T-cell (primary cell): ENCODE measurements at places on chromosomes 5 and 9.

- no peak for DNase-seq
These were observed 92.4 kb downstream of the UNC13B start for GRCh38 chr9:35254237-35254636.

GRCh38 chr9:134322781-134323241 lies 3.4 kb upstream of the RXRA start:
- DNase-seq = no peak

DNA sequence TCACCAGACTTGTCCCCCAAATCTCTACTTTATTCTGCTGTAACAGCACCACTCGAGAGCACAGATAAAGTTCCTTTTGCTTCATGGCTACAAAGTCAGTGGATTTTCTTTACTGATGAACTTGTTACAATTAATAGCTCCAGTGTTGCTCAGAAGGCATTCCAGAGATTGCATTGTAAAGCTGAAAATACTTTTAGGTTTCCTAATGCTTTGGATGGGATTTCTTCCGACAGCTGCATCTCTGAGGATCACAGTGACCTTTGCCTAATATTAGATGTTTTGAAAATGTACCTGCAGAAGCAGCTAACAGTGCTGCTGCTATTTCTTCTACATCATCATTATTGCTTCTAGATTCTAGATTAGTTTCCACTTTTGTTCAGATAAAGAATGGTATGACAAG lies 58.8 kb upstream of the TMEM171 start:
- no peak for DNase-seq

GRCh38 chr9:27261517-27262211 lies 35.3 kb downstream of the EQTN start:
- no peak for DNase-seq

GRCh38 chr5:179168664-179169063 lies 108.5 kb downstream of the ZNF354C start:
- no peak for DNase-seq

DNA sequence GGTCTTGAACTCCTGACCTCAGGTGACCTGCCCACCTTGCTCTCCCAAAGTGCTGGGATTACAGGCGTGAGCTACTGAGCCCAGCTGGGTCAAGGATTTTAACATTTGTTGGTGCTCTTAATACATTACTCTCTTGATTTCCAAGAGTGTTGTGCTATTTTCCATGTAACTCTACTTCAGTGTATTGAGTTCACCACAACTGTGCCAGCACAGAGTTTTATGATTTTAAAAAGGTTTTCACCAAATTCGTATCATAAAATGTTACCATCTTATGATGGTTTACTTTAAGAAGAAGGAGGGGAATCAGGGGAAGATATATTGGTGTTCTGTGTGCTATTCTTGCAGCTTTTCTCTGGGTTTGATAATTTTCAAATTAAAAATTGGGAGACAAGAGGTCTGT lies 6.6 kb upstream of the ADGRD2 start:
- DNase-seq = no peak

- no peak for DNase-seq
These were observed 11.3 kb upstream of the ADRB2 start for GRCh38 chr5:148815086-148815485.

DNA sequence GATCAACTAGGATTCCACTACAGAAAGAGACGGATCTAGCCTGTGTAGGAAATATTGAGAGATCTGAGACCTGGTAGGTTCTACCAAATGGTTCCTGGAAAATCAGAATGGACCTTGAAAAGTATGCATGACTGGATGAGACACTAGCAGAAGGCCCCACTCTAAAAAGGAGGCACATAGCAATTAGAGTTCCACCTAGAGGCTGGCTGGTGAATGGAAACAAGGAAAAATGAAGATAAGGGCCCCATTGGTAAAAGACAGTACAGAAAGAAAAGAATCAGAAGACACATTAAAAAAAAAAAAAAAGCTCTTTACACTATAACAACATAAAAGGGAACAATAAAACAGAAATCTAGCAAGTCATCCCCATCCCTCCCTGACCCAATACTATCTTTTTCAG lies 518.5 kb downstream of the NR2F1-AS1 start:
- no peak for DNase-seq

DNA sequence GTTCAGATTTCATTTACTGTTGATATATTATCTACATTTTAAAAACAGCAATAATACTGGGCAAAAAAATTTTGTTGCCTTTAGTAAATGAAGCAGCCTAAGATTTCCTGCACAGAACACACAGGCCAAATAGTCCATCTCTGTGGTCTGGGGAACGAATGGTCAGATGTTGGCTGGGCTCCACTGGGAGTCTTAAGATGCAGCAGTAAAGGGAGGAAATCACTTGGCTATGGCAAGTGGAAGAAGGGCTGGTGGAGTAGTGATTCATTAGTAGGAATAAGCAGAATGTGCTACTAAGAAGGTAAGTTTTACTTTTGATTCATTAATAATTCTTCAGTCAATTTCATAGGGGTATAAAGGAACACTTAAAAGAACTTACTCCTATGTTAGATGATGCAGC lies 91.1 kb upstream of the ARRDC3 start:
- no peak for DNase-seq

GRCh38 chr5:124923131-124923530 lies 176.7 kb upstream of the ZNF608 start:
- no peak for DNase-seq

GRCh38 chr9:73210886-73211666 lies 59.4 kb downstream of the ANXA1 start:
- no peak for DNase-seq

DNA sequence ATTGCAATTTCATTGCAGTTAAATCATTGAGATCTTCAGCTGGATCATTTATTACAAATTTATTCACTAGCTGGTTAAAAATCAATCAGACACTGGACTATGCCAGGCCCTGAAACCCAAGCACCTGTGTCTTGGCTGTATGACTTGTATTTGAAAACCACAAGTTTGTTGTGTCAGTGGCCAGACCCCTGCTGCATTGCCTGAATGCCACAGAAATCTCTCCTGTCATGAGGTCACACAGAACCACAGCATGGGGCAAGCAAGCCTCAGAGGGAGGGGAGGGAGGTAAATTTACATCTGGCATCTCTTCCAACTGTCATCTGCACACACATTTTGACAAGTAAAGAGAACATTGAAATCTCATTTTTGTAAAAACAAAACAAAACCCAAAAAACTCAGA lies 90.0 kb downstream of the ARRDC3 start:
- DNase-seq = no peak

DNA sequence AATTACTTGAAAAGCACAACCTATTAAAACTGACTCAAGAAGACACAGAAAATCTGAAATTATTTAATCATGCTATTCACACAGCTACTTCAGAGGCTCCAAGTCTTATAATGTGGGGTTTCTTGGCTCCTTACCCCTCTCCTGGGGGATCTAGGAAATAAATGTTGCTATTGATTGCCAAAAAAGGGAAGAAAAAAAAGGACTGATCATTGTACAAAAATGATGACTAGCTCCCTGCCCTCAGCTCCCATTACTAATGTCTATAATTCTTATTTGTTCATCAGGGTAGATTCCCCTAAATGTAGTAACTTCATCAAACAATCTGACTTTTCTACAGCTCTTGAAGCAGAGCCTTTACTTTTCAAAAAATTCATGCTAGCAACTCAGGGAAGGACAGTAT lies 3.3 kb upstream of the SMC5 start:
- DNase-seq = no peak

DNA sequence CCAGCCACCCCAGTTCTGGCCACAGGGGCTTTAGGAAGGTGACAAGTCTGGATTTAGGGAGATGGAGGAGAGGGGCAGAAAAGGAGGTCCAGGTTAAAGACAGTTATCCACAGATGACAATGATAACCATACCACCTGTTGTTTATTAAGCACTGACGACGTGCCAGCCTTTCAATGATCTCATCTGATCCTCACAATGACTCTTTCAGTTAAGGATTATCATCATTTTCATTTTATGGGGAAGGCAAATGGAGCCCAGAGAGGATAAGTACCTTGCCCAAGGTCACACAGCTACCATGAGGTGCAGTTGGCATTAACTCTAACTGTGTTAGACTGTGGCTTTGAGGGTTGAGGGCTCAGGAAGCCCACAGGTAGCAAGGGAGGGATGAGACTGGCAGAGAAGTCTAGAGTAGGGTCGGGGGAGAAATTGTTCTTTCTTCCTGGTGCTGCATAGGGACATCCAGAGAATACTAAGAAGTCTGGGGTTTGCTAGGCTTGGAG lies 21.5 kb upstream of the JADE2 start:
- DNase-seq = no peak

DNA sequence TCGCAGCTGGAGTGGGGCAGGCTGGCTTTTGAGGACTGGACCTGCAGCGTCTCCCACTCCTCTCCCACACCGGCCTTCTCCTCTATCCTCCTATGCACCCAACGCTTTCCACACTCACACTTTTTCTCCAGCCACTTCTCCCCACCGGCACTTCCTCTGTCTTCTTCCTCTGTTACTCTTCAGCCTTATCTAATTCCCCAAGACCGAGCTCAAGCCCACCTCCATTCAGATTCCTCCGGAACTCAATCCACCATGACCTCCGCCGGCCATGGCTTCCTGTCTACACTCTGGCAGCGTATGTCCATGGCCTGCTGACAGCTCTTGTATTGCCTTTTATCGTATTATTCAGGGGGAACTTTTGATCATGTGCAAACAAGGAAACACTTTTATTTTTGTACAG lies 545 bp upstream of the OR2V1 start:
- no peak for DNase-seq

DNA sequence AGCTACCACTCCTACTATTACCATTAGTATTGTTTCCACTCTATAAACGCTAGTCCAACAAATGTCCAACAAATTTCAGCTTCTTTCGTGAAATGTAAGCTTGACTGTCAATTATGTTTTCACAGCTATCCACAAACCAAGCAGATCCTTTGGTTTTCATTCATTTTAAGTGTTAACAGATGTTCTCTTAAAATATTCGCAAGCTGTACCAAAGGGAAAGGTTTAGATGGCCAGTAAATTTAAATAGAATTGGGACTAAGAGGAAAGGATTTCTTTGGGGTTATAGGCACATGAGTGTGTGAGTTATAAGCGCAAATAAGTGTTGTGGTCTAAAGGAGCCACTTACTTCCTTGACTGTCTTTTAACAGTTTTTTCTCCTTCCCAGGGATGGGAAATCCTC lies 136.8 kb upstream of the ADRA1B start:
- no peak for DNase-seq

- no peak for DNase-seq
These were observed 5.5 kb downstream of the NR3C1 start for GRCh38 chr5:143398053-143398355.

DNA sequence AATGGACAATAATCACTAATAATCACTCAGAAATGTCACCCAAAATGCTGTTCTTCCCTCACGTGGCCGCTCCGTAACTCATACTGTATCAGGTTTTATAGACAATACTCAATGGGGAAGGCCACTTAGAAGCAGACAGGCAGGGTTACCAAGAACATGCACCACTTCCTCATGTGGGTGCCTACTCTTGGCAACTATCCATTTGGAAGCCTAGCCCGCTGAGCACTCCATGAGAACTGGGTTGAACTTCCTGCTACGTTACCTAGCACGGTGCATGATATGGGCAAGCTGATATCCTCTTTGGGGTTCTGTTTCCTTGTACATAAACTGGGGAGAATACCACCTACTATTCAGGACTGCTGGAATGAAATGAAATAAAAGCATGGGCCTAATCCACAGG lies 14.3 kb downstream of the DAP start:
- DNase-seq = no peak

DNA sequence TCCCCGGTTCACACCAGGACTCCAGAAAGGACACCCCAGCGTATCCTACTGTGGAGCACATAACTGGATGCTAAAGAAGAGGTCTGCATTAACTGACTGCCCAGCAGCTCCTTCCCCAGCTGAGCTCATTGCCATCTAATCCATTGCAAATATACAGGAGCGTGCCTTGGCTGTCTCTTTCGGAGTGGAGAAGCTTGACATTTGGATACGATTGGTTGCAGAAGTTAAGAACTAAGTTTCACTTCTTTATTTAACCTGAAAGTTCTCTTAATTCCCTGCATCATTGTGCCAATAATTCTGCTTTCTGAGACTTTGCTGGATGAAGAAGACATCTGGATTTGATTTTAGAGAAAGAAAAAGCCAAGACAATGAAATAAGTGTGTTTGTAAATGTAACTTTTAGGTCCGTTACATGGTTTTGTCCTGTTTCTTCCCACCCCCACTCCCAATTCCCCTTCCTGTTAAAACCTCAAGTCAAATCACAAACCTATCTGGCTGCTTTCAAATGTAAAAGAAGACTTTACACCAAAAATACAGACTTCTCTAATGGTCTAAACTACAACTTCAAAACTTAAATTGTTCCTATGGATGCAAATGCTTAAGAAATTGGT lies 33.9 kb downstream of the TAS2R1 start:
- DNase-seq = no peak

GRCh38 chr5:81093536-81094196 lies 133.5 kb downstream of the RASGRF2 start:
- DNase-seq = no peak

GRCh38 chr5:61906820-61907219 lies 399.2 kb upstream of the KIF2A start:
- no peak for DNase-seq

DNA sequence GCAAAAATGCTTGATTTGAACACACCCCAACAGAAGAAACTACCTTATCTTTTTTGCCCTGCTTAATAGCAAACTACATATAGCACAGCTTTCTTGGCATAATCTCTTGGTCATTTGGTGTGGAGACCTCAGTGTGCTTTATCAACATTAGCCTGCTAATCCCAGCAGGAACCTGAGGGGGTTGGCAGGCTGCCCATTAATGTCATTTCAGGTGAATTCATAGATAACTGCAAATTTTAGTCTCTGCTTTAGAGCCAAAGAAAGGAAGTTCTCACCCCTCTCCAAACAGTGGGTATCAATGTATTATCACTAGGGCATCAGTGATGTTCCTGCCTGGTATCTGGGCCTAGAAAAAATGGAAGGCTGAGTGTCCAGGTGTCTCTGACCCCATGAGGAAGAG lies 489.0 kb downstream of the NTRK2 start:
- no peak for DNase-seq

DNA sequence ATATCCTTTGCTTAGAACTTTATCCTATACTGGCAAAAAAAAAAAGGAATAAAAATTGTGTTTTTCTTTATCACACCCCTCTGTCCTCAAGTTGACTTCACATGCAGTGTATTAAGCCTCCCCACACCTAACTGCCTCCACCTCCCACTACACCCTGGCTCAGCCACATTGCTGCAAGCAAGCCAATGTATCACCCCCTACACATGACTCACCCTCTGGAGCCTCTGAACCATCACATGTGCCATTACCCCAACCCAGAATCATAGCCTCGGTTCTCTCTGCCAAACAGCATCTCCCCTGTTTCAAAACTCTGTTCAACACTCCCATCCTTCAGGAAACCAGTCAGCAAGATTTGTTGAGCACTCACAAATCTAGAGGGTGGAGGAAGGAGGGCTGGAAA lies 209.0 kb downstream of the CWC27 start:
- DNase-seq = no peak

DNA sequence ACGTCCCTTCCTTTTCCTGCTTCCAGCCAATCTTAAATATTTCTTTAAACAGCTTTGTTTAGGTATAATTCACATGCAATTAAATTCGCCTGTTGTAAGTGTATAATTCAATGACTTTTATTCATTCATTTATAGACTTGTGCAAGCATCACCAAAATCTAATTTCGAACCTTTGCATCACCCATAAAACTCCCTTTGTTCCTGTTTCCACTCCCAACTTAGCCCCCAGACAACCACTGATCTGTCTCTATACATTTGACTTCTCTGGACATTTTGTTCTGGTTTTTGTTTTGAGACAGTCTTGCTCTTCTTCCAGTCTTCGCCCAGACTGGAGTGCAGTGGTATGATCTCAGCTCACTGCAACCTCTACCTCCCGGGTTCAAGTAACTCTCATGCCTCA lies 71.5 kb downstream of the NR6A1 start:
- no peak for DNase-seq
